ENCODE measurements at places on chromosomes 4 and X. TPM values are rescaled to one million over a fixed set of nuclear protein-coding genes. Genes with fewer than 3 reads are reported as not detected.

Gene PAGE4
- total RNA-seq: not detected

Gene SPOCK3
- total RNA-seq: not detected

Gene CXCL11
- total RNA-seq: 2.0 TPM

Gene NAT8L
- total RNA-seq: under 0.01 TPM

Gene HPF1
- 23.0 TPM for total RNA-seq

Gene MECP2
- total RNA-seq: 34.9 TPM

- no peak for DNase-seq
Measured at GRCh38 chr4:64388252-64388651, 21.0 kb downstream of the TECRL start.

- DNase-seq: no peak
Measured at GRCh38 chr4:38072578-38072977, 112.4 kb downstream of the PTTG2 start.

- DNase-seq: peak; percentile 10
Measured at GRCh38 chr4:87950493-87950892, 25.0 kb upstream of the SPP1 start.

DNA sequence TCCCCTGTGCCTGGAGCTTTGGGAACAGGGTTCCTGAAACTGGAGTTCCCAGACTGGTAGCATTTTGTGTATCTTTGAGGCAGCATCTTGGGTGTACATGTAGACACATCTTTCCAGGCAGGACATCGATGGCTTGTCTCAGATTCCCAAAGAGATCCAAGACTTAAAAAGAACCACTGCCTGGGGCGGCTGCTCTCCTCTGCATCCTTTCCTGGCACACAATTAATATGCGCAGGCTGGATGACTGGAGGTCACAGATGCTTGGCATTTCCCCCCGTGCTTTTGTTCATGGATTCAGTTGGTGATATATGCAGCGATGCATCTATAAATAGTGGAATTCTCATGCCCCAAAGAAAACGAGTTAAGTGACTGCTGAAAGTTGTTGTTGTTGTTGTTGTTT is 80.5 kb downstream of the CLDN34 start:
- DNase-seq: peak; percentile 53

GRCh38 chr4:184473499-184474262 is 669 bp downstream of the IRF2 start:
- DNase-seq: peak; percentile 57

- no peak for DNase-seq
Measured at GRCh38 chr4:24768604-24769003, 26.8 kb upstream of the SOD3 start.

- no peak for DNase-seq
Measured at GRCh38 chr4:71206763-71207162, 132.1 kb upstream of the SLC4A4 start.

GRCh38 chr4:8534611-8535010 is 45.6 kb upstream of the GPR78 start:
- peak; percentile 12 for DNase-seq

DNA sequence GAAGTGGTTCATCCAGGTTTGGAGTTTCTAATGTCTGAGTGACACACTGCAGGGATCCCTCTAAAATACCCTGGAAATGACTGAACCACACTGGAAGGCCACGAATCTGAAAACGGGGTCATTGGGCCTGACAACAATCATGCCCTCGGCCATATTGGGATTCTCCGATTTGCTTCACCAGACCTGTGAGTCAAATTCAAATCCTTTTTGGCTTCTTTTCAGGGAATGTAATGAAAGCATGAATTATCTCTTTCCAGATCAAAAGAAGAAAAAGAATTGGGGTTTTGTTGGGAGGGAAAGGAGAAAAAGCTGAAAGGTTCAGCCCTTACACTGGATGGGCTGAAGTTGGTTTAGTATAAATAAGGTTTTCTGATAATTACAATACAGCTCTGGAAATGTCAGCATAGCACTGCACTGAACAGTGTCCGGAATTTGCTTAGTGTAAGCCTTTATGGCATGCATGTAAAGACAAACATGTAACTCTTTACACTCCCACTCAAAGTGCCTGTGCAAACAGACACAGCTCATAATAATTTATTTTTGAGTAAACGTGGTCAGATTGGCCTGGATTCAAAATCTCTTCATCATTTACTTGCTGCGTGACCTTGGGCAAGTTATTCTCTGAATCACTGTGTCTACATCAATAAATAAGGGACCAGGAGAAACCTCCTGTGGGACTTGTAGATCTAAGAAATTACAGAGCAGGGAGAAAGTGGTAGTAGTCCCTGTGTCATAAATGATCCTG is 21.4 kb downstream of the CT47C1 start:
- no peak for DNase-seq

DNA sequence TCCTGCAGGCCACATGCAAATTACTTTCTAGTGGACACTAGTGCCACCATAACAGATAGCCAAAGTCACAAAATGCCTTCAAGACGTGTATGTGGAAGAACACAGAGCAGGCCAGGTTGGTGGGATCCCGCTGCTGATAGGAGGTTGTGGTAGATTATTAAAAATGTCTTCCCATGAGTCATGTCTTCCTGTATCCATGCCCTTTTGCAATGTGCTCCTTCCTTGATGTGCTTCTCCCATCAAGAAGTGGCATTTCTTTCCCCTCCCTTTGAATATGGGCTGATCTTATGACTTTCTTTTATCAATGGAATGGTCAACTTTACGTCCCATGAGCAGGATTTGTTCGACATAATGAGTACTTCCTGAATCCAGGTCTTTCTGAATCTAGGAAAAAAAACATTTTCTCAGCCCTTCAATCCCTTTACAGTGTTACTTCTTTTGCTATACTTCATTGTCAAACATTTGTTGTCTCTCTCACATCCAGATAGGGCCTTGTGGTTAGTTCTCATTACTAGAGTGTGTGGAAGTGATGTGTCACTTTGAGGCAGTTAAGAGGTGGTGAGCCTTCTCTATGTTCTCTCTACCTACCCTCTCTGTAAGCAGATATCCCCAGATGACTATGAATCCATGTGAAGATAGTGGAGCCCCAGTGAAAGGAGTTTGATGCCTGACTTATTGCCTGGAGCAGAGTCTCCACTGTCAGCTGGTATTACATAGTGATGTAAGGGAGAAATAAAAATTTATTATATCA is 519.2 kb upstream of the DIPK2B start:
- DNase-seq: peak; percentile 29

DNA sequence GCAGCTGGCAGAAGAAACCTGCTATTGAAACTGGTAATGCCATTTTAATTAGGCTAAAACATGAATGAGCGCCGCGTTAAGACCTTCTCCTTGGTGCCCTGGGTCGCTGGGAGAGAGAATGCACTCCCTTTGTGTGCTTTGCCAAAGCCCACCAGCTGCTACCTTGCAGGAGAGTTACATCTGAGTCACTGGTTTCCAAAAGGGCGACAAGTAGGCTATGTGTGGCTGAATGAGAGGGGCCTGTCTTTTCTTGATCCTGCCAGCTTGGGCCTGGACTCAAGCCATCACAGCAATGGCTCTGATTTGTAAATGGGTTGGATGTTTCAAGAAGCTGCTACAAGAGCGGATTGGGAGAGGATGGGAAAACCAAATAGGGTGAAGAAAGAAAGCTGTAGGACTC is 81.5 kb downstream of the NHS start:
- no peak for DNase-seq

DNA sequence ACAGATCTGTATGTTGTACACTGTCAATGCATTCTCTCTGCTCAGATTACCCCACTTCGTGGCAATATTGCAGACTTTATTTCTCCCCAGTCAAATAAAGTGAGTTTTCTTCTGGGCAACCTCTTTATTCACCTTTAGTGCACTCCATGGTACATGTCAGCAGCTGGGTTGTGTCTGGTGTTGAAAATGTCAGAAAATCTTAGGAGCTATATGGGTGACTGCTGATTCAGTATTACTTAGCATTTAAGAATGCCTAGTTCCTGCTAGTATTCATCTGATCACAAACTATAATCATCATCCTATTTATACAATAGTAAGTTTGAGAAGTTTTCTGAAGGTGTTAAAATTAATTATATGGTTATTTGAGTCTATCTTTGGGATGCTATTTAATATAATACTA is 112.5 kb downstream of the CFAP299 start:
- DNase-seq: no peak

- DNase-seq: no peak
Measured at GRCh38 chr4:151231915-151232595, 44.9 kb upstream of the PRSS48 start.

- DNase-seq: no peak
Measured at GRCh38 chr4:3085948-3086670, 11.6 kb downstream of the HTT start.

DNA sequence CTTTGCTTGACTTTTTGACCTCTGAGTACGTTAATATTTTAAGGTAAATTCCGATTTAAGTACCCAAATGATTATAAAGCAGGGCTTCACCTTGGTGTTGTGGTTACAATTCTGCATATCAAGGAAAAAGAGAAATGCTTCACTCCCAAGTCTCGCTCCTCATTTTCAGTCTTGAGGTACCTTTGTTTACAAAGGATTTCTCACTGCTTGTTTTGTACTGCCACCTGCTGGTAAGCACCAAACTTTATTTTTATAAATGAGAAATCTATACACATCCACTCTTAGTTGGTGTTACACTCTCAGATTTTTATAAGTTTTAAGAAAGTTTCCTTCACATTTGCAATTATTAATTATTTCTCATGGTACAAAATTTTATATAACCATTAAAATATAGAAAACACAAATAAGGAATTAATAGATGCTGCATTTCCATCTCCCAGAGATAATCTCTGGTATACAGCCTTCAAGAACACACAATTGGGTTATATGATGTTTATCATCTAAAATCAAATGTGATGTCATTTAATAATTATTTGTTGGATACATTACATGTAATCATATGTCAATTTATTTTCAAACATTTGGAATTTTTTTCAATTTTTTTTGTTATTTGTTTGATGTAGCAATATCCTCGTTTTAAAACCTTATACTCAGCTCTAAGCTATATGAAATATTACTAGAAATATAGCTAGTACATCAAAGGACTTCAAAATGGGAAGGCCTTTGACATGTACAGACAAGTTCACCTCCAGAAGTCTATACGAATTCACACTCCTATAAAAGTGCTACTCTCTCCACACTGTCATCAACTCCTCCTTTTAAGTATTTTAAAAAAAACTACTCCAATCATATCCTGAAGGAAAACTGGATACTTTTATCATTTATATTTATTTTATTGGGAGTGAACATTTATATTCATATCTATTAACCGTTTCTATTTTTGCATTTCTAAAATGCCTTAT is 179.9 kb downstream of the KCNIP4 start:
- DNase-seq: peak; percentile 77

- peak; percentile 88 for DNase-seq
Measured at GRCh38 chrX:46791927-46792809, 33.2 kb upstream of the SLC9A7 start.
